Glutamatergic neuron (in vitro differentiated cells): ENCODE measurements at places on chromosomes 7 and 10. TPM values are rescaled to one million over a fixed set of nuclear protein-coding genes. Genes with fewer than 3 reads are reported as not detected.

DNA sequence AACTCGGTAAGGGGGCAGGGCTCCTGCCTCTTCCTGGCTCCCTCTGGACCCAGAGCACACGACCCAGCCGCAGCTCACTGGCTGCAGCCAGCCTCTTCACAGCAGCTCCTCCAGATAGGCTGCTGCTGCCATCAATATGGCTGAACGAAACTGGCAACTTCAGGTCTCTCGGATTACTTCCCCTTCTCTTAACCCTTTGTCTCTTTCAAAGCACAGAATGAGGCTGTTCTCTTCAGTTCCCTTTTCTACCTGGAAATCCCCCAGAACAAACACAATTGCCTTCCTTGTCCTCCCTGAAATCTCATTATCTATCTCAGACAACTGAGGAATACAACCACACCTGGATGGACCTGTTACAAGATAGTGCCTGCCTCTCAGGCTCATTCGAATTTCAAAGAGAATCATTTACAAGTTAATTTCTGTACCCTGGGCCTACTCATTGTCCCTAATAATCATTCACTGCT is 193.4 kb upstream of the MBL2 start:
- peaks cover 14% of the 10 kb centered on the region for H3K4me1 ChIP-seq
- no peak overlapping the region for H3K4me3 ChIP-seq
- DNase-seq: no peak
- H3K36me3 ChIP-seq: no peaks in the 10 kb centered on the region

The HNRNPA2B1 gene
- total RNA-seq: 685 TPM

- no peak overlapping the region for H3K4me3 ChIP-seq
- DNase-seq: no peak
- H3K36me3 ChIP-seq: no peaks in the 10 kb centered on the region
- no peak overlapping the region for H3K27ac ChIP-seq
- no peaks in the 10 kb centered on the region for H3K4me1 ChIP-seq
- H3K27me3 ChIP-seq: peaks cover 1% of the 10 kb centered on the region
These were observed 54.2 kb downstream of the SLC39A12 start for GRCh38 chr10:18005781-18006456.

DNA sequence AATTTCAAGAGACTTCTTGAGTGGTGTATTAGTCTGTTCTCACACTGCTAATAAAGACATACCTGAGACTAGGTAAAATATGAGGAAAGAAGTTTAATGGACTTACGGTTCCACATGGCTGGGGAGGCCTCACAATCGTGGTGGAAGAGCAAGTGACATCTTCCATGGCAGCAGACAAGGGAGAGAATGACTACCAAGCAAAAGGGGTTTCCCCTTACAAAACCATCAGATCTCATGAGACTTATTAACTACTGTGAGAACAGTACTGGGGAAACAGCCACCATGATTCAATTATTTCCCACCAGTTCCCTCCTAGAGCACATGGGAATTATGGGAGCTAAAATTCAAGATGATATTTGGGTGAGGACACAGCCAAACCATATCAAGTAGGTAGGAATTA is 150.5 kb downstream of the PCDH15 start:
- H3K4me3 ChIP-seq: no peak overlapping the region
- no peaks in the 10 kb centered on the region for H3K27me3 ChIP-seq
- DNase-seq: no peak
- no peak overlapping the region for H3K27ac ChIP-seq

GRCh38 chr10:107546986-107547385 is 382.5 kb upstream of the SORCS1 start:
- DNase-seq: no peak
- peaks cover 5% of the 10 kb centered on the region for H3K4me1 ChIP-seq
- H3K27me3 ChIP-seq: peaks cover 6% of the 10 kb centered on the region
- no peaks in the 10 kb centered on the region for H3K36me3 ChIP-seq
- H3K4me3 ChIP-seq: no peak overlapping the region

DNA sequence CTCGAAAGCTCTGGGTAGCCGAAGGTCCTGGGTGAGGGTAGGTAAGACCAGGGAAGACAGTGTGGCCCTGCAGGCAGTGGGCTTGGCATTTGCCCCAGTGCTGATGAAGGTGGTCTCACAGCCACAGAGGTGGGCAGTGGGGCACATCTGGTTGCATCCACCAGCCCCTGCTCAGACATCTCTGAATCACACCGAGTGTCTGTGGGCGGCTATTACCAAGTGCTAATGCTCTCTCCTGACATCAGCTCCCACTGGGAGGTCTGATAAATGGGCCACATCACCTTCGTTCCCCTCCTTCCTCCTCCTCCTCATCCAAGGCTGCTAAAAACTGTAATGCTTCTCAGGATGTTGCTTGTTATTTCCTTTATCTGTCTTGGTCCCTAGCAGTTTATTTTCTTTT is 330.9 kb upstream of the COBL start:
- H3K27me3 ChIP-seq: peaks cover 3% of the 10 kb centered on the region
- DNase-seq: no peak
- no peak overlapping the region for H3K4me3 ChIP-seq
- no peak overlapping the region for H3K27ac ChIP-seq
- H3K4me1 ChIP-seq: peaks cover 6% of the 10 kb centered on the region

The PRTFDC1 gene
- total RNA-seq: 14.4 TPM

The FAM25A gene
- total RNA-seq: not detected

The DEPP1 gene
- total RNA-seq: 13.6 TPM

The DGKI gene
- total RNA-seq: 19.4 TPM

DNA sequence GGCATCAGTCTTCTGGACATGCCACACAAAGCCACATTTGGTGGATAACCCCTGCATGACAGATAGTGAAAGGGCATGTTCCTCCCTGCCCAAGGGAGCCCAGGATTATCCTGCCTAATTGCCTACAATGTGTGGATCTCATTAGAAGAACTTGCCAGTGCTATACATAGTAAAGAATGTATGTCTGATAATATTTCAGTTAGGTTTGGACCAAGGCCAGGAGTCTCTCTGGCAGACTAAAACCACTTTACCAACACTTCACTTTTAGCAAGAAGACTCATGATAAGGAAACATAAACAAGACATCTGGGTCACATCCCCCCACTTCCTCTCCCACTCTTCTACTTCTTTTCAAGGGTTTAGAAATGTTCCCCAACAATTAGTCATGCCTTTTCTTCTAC is 196.7 kb downstream of the MTERF1 start:
- H3K27ac ChIP-seq: no peak overlapping the region
- H3K4me1 ChIP-seq: no peaks in the 10 kb centered on the region
- no peak overlapping the region for H3K4me3 ChIP-seq
- no peak for DNase-seq
- H3K36me3 ChIP-seq: peaks cover 28% of the 10 kb centered on the region

DNA sequence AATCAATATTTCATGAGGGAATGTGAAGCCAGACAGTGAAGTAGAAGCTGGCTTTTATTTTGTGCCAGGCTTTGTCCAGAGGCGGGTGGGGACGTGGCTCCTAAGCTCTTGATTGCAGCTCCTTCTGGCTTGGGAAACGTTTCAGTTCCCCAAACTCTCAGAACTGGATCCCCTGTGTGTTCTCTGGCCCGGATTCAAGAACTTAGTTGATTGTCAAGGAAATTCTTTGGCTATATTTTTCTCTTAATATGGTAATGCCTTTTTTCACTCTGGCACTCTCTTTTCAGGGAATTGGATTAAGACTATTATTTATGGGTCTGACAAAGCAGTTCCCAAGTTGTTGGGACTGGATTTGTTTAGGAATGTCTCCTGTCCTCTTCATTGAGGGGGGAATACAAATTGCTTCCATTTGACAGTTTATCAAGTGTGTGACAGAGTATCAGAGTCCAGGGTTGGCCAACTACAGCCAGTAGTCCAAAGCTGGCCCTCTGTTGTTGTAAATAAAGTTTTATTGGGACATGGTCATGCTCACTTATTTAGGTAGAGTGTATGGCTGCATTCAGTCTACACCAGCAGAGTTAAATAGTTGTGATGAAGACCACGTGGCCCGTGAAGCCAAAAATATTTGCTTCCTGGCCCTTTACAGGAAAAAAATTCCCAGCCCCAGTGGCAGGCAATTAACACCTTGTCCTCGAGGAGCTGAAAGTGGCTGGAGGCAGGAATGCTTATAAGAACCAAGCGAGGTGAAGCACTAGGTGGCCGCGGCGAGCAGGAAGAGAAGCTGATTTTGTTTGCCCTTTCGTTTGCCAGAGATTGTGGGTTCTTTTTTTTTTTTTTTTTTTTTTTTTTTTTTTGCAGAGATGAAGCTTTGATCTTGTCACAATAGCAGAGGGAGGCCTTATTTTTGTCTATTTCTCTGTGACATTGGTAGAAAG is 34.3 kb downstream of the HTRA1 start:
- no peak for DNase-seq
- H3K36me3 ChIP-seq: no peaks in the 10 kb centered on the region
- H3K27me3 ChIP-seq: peaks cover 7% of the 10 kb centered on the region
- H3K27ac ChIP-seq: peak overlapping the region; percentile 56
- H3K4me3 ChIP-seq: no peak overlapping the region

The UCMA gene
- not detected for total RNA-seq

The SP4 gene
- total RNA-seq: 13.2 TPM

DNA sequence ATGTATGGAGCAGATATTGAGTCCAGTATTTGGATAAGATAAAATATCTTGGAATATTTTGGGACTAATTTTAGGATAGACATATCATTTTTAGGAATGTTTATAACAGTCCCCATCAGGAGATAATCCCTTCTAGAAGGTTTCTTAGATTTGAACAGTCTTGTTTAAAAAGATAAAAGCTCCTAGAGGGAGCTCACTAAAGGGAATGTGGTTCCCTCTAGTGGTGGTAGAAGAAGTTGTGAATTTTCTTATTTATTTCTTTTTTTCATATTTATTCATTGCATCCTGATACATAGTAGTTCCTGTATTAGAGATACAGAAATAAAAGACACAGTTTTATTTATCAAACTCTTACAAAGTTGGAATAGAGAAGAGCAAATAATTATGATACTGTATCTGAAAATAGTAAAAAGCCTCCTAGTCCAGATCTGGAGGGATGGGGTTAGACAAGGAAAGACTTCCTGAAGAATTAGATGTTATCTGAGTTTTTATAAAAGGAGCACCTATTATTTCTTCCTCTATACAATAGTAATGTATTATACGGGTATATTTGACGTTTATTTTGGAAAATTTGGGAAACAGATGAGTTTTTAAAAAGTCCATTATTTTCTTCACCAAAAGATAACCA is 24.5 kb upstream of the KLF14 start:
- no peak for DNase-seq
- no peaks in the 10 kb centered on the region for H3K27me3 ChIP-seq
- no peak overlapping the region for H3K4me3 ChIP-seq
- H3K36me3 ChIP-seq: no peaks in the 10 kb centered on the region
- no peak overlapping the region for H3K27ac ChIP-seq

The ACTR3C gene
- total RNA-seq: not detected

The PNLIP gene
- total RNA-seq: not detected
